Left ventricle myocardium inferior (tissue), 1 donor: ENCODE measurements at places on chromosomes 16 and 17.
A peak's percentile ranks its signal among the peaks of the same experiment; 100 is the strongest.

DNA sequence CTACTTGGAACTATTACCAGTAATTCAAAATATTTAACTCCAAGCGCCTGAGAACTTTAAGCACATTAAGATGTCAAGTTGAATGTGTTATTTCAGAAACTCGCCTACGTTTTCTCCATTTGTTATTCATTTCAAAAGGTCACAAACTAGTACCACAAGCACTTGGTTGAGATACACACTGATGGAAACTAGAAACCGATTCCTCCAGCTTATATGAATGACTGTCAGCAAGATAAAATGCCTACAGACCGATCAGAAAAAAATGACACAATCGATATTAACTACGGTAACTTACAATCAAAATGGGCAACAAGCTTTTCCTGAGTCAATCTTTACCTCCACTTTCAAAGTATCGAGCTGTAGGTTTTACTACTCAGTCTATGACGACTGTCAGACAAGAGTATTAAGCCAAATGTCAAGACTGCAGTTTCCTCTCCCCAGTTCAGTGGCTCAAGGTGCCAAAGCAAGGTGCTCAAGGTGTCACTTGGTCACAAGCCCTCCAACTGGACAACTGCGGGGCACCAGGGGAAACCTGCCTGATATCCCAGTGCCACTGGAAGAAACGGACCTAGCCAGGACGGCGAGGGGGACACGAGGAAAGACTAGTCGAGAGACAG is 678 bp downstream of the SRP68 start:
- no peak for DNase-seq

- no peak for DNase-seq
These were observed 139.7 kb downstream of the SLC39A11 start for GRCh38 chr17:72952641-72953315.

GRCh38 chr16:62963846-62964245 is 927.6 kb upstream of the CDH8 start:
- no peak for DNase-seq

GRCh38 chr17:41638941-41639340 is 14.6 kb upstream of the KRT17 start:
- no peak for DNase-seq

GRCh38 chr16:65579050-65579449 is 457.2 kb upstream of the CDH11 start:
- no peak for DNase-seq

GRCh38 chr16:60166-60565 is 6.5 kb downstream of the SNRNP25 start:
- no peak for DNase-seq

GRCh38 chr16:28313587-28313986 is 21.3 kb downstream of the SBK1 start:
- no peak for DNase-seq

DNA sequence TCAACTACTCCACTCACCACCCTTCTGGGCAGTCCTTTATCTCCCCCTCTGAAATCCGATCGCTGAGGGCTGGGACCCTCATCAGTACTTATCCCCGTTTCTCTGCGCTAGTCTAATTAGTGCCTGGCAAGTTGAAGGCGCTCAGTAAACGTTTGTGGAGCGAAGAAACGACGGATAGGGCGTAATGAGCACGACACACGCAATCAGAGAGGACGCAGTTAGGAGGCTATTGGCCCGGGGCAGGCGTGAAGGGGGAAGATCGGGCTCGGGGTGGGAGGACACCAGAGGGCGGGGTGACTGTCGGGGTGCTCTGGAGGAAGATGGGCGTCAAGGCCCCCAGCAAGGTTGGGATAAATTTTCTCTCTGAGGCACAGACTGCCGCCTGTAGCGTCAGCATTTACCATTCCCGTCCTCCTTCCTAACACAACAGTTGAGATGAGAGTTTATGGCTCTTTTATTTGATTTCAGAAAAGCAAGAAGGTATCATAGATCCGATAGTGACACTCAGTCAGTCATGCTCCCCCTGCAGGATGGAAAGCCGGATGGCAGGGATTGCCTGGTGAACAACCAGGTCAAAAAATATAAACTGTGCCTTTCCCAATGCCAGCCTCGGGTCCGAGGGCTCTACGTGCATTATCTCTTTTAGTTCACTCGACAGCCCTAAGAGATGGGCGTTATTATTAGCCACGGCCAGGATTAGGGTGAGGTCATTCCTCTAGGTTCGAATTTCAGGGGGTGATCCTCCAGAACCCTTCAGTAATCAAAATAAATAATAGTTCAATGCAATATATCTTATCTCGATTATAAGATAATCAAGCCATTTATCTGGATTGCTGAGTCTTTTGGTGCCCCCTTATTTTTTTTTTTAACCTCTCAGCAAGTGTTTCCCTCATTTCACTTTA is 9.5 kb upstream of the ARL4D start:
- peak; percentile 79 for DNase-seq

- DNase-seq, result no peak
These were observed 4.8 kb downstream of the TNFAIP1 start for GRCh38 chr17:28340374-28340773.

DNA sequence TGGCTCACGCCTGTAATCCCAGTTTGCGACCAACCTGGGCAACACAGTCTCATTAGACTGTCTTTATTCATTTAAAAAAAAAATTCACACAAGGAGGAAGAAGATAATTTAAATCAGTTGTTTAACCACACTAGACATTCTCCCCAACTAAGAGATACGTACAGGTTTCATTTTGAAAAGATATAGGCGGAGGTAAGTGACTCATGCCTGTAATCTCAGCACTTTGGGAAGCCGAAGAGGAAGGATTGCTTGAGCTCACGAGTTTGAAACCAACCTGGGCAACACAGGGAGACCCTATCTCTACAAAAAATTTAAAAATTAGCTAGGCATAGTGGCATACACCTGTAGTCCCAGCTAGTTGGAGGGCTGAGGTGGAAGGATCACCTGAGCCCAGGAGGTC is 5.3 kb downstream of the CMTM4 start:
- DNase-seq, result no peak

DNA sequence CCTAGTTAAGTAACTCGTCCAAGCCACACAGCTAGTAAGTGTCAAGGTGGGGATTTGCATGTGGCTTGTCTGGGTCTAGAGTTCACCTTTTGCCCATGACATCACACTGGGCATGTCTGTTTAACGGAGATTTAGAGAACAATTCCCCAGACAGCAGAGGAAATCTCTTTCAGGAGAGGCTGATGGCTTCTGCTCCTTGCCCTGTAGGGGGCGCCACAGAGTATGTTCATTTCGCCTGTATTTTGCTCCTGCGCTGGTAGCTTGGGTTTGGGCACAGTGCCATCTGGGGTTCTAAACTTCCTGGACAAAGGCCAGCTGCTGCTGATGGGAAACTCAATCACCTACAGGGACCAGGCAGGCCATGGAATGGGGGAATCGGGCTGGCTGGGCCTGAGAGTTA is 20.4 kb downstream of the OTOA start:
- DNase-seq, result no peak

DNA sequence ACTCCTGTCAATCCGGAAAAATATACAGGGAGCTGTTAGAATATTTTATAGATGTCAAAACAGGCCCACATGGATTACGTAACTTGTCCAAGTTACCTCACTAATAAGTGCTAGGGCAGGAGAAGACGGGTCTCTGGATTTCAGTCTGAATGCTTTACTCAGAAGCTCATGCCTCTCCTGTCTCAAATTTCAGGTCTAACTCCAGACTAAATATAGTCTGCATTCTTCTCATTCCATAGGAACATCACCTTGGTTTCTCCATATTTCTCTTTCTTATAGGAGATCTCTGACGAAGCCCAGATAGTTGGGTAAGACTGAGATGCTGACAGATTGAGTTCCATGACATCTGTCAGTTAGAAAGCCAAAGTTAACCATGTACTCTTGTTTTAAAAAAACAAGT is 174.2 kb downstream of the STX8 start:
- DNase-seq, result no peak

- no peak for DNase-seq
These were observed 22.4 kb downstream of the WNT3 start for GRCh38 chr17:46796084-46796483.

DNA sequence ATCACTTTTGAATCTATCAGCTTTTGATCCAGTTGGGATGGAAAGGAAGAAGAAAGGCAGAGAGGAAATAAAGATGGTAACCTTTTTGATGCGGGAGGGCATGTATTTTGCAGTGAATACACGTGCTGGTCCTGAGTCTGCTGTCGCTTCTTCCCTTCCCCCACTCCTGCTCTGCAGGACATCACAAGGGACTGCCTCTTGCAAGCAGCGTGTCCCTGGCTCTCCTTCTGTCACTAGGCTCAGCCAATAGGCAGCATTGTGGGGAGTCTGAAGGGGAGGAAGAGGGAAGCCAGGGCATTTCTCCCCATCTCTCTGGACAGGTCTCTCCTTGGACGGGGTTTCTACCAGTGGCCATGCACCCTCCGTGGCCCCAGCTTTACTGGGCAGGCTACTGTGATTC is 15.7 kb upstream of the WFDC1 start:
- no peak for DNase-seq

DNA sequence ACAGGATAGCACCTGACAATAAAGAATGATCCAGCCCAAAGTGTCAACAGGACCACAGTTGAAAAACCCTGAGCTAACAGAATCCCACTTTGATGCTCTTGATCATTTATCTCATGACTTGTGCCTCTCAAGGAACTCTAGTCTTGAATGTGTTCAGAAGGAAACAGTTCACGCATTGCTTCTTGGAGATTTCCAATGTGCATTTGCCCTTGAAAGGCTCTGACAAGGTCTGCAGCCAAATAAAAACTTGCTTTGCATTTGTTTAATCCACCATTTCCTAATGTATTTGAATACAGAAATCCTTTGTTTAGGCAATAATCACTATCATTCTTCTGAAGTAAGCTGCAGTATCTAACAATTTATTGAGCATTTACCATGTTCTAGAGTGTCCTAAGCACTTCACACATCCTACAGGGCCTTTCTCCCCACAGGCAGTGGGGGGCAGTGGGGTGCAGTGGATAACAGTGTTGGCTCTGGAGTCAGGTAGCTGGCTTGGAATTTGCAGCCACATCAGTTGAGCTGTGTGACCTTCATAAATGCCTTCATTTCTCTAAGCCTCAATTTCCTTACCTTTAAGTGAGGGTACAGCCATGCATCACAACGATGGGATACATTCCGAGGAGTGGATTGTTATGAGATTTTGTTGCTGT is 239.7 kb downstream of the XYLT1 start:
- no peak for DNase-seq

DNA sequence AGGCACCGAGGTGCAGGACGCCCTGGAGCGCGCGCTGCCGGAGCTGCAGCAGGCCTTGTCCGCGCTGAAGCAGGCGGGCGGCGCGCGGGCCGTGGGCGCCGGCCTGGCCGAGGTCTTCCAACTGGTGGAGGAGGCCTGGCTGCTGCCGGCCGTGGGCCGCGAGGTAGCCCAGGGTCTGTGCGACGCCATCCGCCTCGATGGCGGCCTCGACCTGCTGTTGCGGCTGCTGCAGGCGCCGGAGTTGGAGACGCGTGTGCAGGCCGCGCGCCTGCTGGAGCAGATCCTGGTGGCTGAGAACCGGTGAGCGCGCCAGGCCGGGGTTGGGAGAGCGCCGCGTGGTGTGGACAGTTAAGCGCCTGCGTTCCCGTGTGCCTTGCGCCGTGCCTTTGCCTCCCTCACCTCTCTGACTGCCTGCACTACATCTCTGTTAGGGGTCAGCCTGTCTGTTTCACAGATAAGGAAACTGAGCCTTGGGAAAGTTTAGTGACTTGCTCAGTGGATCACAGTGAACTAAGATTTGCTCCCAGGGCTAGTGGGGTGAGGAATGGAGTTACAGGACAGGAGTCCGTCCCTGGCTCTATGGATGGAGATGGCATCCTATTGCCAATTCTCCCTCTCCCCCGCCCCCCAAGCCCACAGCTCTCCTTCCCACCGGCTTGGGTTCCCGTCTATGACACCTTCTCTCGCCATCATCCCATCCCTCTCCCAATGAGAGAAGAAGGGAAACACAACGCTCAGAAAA is 880 bp downstream of the SARM1 start:
- DNase-seq, result peak; percentile 38

GRCh38 chr16:56111100-56111499 is 80.2 kb upstream of the GNAO1 start:
- no peak for DNase-seq

DNA sequence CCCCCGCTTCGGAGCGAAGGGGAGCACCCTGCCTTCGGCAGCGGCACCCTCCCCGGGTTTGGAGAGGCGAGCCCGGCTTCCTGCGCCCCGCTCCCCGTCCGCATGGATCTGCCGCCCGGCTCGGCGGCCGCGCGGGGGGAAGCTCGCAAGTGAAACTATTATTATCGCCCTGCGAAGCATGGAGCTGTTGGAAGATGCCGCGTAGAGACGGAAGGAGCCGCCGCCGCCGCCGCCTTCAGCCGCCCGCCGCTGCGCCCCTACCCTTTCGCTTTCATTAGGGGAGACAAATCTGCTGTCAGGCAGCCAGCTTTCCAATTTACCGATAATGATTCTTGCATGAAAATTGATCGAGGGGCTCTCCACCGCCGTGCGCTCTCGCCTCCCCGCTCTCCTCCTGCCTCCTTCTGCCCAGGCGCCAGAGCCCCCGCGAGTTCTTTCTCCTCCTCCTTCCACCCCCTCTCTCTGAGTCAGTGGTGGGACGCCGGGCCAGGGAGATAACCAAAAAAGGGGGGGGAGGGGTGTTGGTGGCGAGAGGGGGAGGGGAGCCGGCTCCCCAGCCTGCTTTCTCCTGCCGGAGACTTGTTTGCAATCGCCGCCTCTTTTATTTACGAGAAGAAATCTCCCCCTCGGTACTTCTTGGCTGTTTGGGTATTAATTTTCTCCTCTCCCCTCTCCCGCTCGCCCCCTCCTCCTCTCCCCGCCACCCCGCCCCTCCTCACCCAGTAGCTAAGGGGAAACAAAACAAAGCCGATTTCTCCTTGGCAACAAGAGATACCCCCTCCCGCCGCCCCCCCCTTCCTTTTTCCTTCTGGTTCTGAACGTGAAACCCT is 58.0 kb upstream of the GSE1 start:
- DNase-seq, result peak; percentile 64

GRCh38 chr16:51151435-51151960 is 428 bp upstream of the SALL1 start:
- no peak for DNase-seq

DNA sequence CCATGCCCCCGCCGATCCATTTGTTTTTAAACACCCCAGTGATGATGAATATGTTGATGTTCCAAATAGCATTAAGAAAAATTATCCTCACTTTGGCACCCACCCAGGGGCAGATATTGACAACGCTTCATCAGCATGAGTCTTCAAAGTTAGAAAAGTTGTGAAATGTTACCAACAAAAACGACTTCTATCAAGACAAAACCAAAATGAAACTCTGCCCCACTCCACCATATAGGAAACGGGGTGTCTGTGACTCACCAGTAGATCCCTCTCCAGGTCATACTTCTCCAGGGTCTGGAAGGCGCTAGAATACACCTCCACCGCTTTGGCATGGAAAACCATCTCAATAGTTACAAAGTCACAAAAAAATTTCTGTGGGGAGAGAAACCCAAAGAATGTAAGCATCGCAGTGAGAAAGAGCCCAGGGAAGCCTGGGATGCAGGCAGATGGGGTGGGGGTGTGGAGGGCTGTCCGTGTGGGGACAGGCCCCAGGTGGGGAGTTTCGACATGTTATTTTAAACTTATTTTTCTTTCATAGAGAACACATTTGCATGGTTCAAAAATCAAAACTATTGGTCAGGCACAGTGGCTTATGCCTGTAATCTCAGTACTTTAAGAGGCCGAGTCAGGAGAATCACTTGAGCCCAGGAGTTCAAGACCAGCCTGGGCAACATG is 10.2 kb downstream of the CIBAR2 start:
- no peak for DNase-seq

GRCh38 chr17:688100-688989 is 26.3 kb downstream of the VPS53 start:
- DNase-seq, result no peak

GRCh38 chr16:29312835-29313558 is 93.5 kb downstream of the NPIPB11 start:
- DNase-seq, result no peak
